ENCODE measurements at places on chromosomes 1 and 21.

DNA sequence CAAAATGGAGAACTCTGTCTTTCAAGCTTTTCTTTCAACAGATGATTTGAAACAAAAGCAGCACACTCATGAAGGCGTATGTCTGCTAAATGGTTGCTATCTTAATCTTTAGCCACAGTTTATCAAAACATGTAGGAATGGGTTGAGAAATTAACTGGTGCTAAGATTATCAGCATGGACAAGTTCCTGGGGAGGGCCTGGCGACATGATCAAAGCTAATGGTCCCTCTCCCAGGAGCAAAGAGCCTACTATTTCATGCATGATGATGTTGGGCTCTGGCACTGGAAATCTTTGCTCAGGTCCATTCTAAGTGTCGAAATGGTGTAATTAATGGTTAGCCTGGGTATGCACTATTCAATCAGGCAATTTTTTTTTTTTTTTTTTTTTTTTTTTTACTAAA, 91.7 kb downstream of the SLC45A1 start:
- no peak for DNase-seq

DNA sequence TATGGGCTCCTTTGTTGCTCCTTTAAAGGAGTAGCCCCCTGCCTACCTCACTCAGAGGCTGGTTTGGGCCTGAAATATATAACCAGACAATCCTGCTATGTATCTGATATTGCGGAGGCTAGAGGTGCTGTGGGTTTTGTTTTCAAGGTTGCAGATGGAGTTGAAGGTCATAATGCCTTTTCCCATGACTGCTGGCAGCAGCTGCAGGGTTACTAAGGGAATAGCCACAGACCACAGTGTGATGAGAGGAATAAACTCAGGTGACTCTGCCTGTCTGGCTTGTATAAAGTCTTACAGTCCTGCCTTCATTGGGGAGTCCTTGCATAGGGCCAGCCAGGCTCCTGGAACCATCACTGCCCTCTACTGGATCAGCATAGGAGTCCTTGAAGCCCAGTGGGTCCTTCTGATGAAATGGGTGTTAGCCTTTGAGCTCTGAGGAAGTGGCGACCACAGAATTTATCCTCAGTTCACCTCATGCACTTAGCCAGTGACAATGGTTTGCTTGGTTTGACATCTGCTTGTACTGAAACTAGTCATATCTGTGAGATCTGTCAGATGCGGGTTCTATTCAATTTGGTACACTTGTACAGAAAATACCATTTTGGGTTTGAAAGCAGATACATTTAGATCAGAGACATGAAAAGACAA, 174.4 kb upstream of the HMCN1 start:
- peak; percentile 40 for DNase-seq

GRCh38 chr1:61163355-61163754, 81.0 kb downstream of the NFIA start:
- DNase-seq, result no peak

DNA sequence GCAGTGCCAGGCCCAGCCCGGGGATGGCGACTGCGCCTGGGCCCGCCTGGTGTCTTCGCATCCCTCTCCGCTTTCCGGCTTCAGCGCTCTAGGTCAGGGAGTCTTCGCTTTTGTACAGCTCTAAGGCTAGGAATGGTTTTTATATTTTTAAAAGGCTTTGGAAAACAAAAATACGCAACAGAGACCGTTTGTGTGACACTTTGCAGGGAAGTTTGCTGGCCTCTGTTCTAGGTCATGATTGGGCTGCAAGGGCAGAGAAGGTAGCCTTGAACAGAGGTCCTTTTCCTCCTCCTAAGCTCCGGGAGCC, 719 bp downstream of the SOD1 start:
- DNase-seq, result no peak

- no peak for DNase-seq
These were observed 28.0 kb upstream of the GLIS1 start for GRCh38 chr1:53766831-53767405.

GRCh38 chr21:32645261-32646182, 33.3 kb upstream of the CFAP298 start:
- no peak for DNase-seq

- DNase-seq, result no peak
These were observed 382.3 kb upstream of the ZRANB2 start for GRCh38 chr1:71463144-71463543.

- no peak for DNase-seq
These were observed 121.3 kb upstream of the IPO9 start for GRCh38 chr1:201707656-201708055.

- no peak for DNase-seq
These were observed 66.4 kb downstream of the LUZP1 start for GRCh38 chr1:23102289-23102688.

DNA sequence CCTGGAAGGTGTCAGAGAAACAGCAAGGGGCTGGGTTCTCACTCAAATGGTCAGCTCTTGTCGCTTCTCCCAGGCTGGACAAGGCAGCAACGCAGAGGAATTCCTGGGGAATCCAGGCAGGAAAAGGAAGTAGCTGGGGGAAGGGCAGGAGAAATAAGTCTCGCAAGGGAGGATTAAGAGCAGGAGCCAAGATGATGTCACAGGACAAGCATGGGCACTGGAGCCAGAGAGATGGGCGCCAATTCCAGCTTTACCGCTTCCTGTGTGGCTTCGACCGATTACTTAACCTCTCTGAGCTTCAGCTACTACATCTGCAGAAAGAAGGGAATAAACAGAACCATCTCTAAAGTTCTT, 70.5 kb downstream of the SSBP3 start:
- DNase-seq, result no peak

DNA sequence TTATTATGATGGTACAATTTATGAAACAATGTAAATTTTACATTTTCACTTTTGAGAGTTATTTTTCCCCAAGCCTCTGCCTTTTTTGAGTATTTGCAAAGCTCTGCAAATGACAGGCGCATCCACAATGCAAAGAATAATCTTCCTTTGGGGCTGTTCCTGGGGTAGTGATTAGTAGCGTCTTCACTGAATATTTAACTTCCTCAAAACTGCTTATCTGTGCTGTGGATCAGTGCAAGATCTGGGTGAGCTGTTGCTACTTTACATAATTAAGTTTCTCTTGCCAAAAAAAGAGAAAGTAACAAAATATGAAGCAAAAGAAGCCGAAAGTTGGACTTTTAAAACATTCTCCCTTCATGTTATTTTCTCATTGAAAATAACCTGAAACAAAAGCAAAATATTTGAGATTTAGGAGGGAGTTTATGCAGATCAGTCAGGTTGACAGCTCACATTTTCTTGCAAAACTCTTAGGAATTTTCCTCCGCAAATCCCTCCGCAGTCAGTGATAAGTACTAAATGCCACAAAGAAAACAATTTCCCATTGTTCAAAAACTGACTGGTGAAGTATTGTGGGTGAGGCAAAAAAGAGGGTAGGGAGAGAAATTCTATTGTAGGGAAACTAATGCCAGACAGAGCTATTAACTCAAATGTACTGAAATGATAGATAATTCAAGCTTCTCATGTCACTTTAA, 276.4 kb upstream of the B3GALT2 start:
- DNase-seq, result no peak

DNA sequence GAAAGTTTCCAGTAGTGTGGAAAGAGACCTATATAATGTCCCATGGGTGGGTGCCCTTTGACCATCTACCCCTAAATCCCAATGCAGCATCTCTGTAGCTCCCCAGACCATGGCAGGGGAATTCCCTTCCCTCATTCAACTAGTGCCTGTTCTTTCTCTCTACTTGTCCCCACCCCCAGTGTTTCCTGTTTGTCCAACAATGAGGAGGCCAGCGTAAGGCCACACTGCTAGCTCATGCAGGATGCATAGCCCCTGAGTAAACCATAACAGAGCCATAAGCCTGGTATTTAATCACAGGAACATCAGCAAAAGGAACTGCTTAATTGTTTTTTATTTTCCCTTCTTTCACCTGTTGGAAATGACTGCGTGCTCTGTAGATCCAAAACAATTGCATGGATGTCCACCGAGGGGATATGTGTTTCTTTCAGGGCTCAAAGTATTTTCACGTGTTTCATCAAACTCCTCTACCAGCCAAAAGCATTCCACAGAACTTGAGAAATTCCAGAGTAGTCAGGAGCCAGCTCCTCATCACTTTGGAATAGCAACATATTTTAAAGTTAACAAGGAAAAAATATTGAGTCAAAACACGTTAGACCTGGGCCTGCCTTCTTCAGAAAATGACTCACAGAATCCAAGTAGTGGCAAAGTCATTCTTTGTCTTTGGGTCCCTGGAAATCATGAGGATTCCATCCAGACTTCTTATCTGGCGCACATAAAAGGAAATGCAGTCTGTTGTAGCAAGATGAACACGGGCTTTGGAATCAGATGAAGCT, 162.5 kb upstream of the SGIP1 start:
- DNase-seq, result peak; percentile 16

- DNase-seq, result no peak
These were observed 106.2 kb downstream of the CACHD1 start for GRCh38 chr1:64575881-64576676.

GRCh38 chr1:18324246-18324645, 156.5 kb upstream of the KLHDC7A start:
- DNase-seq, result no peak
